ENCODE measurements at places on chromosomes 4 and X.

DNA sequence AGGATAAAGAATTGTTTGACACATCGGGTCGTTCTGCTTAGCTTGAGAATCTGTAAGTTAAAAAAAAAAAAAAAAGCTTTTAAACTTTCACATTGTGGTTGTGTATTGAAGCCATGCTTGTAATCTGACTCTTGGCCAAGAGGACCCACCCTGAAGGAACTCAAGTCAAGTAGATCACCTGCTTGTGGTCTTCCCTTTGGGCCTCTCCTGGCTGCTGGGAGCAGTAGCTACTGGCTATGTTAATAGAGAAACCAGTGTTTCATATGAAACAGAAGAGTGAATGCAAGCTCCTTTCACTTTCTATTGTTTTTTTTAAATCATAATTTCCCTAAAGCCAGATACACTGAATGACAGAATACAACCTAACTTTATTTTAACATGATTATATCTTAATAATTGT lies 402.4 kb upstream of the NDST4 start:
- no peak for DNase-seq

DNA sequence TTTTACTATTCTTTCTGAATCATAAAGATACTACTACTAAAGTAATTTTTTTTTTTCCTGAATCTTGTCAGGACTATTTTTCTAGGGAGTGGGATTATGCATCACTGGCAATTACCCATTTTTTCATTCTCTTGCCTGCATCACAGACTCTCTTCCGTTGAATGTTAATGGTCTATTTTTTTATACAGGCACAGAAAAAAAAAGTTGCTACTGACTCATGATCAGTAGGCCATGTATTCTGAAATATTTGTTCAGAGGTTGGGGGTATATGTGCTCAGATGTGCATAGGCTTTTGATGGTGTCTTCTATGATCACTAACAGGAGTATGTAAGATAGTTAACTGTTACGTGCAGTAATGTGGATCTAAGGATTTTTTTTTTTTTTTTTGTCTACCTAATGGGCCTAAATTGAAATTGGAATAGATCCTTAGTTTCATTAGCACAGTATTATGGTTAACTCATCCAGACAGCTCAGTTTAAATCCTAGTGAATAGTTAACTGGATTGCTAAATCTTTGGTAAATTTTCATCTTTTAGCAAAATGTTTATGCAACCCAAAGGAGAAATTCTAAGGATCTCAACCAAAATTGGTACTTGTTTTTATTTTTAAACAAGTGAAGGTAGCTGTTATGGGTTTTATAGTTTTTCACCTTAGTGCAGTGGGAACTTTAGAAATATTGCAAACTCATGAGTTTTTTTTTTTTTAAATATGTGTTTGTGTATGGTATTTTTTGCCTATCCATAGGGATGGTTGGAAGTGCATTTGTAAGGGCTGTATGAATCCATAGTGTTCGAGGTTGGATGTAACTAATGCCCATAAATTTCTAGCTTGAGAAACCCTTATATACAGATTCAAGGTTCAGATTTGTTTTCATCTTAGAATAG lies 12.1 kb downstream of the BMP2K start:
- DNase-seq, result no peak

DNA sequence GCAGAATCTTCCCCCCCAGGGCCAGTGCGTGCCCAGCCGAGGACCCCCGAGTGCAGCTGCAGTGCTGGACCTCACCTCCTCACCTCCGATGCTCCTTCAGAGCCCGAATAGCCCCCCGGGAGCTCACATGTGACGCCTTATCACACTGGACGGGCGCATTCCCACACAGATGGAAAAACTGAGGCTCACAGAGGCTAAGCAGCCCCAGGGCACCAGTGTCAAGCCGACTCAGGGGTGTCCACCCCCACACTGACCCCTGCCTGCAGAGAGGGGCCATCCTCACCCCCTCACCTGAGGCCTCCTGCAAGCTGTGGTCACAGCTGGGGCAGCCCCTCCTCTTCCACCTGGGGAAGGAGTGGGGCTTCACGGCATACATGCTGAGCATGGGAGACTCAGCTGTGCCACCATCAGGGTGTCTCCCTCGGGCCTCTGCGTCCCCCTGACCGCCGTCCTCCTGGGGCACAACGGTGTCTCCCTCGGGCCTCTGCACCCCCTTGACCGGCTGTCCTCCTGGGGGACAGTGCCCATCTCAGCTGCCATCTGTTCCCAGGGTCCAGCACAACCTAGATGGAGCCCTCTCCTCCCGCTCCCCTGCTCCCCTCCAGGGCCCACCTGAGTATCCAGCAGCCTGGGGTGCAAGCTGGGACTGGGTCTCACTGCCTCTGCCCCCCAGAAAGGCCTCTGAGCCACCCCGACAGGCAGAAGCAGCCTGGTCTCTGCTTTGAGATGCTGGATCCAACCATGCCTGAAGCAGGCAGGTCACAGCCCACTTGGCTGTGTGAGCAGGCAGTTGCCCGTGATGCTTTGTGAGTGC lies 85.3 kb upstream of the NKX1-1 start:
- peak; percentile 1 for DNase-seq

DNA sequence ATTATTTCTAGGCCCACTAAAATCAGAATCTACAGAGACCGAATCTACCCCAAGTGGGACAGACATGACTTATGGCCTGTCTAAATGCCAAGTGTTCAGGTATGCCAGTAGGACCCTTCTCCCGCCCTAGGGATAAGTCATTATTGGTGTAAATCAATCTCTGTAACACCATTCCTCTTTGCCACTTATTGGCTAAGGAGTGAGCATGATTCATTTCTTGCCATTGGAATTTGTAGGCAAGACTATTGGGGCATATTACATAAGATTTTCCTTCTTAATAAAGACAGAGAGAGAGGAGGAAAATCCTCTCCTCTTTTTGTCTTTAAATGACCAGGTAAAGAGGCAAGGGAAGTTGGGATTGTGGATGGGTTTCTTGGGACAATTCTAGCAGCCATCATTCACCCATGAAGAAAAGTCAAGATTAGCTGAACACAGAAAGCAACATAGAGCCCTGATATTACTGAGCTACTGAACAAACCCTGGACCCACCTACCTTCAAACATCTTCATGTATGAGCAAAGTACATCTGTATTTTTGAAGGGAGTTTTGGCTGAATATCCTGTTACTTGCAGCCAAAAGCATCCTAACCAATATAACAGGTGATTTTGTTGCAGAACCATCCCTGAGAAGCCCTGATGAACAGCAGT lies 2.6 kb downstream of the SLC9B2 start:
- DNase-seq, result no peak

DNA sequence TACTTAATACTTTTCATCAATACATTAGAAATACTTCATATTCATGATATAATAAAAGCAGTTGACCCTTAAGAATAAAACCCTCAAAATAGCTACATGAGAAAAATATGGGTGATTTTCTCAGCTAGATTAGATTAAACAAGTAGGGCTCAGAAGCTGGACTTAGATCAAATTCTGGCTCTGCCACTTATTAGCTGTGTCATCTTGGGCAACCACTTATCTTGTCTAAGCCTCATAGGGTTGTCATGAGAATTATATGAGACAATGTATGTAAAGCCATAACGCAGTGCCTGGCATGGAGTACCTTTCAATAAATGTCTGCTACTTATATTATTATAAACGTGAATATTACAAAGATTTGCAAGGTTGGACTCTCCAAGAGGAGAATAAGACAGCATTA lies 84.3 kb upstream of the PGRMC2 start:
- no peak for DNase-seq

GRCh38 chrX:149129767-149130166 lies 375.3 kb downstream of the IDS start:
- no peak for DNase-seq

DNA sequence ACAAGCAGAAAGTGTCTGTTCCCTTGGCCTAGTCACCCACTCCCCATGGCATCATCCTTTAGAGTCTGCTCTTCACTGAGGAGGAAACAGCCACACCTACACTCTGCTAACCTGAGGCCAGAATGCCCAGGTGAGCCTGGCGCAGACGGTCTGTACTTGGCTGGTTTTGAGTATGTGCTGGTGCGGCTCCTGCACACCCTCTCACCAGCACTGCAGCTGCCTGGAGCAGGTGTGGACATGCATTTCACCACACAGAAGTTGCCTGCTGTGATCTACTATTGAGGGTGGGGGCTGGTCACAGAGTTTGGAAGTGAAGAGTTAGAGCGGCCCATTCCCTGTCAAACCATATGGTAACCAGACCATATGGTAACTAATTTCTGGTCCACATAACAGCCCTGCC lies 39.5 kb downstream of the KANTR start:
- no peak for DNase-seq

DNA sequence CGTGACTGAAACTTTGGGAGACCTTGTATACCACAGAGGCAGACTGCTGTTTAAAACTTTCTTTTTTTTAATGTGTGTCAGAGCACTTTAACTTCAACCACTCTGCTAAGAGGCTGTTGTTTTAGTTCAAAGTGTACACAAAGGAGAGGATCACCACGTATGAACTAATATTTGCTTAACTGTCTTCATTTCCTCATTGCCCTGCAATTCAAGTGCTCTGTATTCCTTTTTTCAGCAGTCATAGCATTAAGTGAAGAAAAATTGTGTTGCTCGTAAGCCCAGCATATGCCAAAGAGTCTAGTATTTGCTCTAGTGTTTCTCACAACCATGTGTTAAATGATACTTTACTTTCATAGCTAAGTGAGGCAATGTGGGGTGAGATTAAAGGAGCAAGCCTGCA lies 63.0 kb upstream of the HHIP start:
- DNase-seq, result no peak

- DNase-seq, result no peak
Observed at GRCh38 chrX:106300239-106300638, 132.1 kb downstream of the PWWP3B start.

DNA sequence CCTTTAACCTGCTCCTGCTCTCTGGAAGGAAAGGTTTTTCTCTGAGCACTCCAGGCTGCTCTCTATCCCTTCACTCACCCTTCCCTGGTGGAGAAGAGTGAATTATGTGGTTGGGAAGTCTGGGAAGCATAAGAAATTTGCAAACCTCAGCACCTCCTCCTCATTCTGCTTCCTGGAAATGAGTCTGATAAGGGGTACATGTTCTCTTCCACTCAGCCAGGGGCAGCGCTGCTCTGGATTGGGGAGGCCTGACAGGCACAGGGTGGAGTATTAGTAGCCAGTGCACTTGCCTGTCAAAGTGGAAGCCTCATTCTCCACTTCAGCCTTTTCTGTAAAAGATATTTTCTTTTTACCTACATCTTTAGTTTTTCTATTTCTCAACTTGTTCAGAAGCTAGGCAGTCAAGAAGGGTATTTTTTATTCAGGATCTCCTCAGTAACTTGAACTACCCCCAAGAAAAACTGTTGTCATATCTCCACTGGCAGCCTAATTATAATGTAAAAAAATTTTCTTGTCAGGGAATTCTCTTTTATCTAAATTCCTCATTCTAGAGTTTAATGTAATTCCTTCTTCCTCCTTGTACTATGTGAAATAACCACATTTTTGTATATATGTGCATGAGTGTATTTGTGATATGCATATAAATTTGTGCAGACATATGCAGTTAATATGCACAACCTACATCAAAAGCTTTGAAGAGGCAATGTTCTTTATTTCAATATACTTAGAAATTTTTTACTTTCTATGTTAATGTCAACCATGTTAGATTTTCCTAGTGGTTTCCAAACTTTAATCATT lies 15.3 kb downstream of the ADAMTS3 start:
- no peak for DNase-seq

- DNase-seq, result no peak
Observed at GRCh38 chr4:10281996-10282395, 165.4 kb upstream of the WDR1 start.

GRCh38 chrX:49209434-49210251 lies 9.7 kb upstream of the SYP start:
- no peak for DNase-seq

DNA sequence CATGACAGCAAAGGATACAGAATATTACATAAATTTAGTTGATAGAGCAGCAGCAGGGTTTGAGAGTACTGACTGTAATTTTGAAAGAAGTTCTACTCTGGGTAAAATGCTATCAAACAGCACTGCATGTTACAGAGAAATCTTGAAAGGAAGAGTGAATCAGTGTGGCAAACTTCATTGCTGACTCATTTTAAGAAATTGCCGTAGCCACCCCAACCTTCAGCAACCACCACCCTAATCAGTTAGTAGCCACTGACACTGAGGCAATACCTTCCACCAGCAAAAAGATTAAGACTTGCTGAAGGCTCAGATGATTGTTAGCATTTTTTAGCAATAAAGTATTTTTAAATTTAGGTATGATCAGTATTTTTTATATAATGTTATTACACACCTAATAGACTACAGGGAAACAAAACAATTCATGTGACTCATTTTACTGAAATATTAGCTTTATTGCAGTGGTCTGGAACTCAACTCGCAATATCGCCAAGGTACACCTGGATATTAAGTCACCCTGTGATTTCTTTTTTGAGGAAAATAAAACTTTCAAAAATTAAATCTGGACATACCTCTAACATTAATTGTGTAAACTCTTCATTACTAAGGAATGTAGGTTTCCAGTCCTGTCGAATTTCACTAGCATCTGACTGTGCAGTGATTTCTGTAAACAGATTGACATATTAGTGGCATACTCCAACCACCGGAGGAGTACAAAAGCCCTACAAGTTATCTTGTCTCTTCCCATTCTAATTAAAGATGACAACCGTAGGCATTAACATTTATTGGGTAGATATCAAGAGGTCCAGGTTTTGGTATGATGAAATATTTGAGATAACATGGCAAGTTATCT lies 71.1 kb downstream of the CLOCK start:
- no peak for DNase-seq

DNA sequence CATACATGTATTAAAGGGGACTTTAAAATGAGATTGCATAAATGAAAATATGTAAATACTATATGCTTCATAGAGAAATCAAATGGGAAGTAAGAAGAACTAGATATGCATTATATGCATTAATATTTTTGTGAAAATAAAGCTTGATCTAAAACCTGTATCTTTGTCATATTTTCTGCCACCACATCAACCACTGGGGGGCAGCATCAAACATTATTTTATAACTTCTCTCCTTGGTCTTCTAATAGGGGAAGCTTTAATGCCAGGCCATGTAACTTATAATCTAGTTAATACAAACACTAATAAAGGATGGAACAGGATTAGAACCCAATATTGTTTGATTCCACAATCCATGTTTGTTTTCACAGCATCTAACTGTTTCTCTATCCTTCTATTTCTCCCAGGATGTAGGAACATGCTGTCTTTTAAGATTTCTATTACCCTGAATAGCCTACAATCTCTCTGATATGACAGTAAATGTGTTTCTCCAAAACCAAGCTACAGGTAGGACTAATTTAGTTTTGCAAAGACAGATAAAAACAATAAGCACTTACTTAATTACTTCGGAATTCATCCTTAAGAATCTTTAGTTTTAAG lies 10.0 kb downstream of the QRFPR start:
- DNase-seq, result peak; percentile 66

DNA sequence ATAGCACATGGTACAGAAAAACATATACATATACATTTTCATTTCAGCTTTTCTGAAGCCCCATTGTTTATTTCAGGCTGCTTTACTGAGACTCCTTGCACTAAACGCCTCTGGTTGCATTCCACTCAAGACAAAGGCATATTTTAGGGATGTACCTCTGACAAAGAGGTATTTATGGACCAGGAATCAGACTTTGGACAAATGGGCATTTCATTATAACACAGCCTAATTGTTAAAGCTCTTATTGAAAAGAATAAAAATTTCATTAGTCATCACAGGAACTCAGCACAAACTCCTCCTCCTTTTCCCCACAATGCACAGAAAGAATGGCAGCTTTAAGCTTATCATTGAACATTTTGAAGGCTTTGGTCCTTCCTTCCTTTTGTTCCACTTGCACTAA lies 62.9 kb upstream of the UGT8 start:
- DNase-seq, result no peak
